H4 (cell line): ENCODE measurements at places on chromosomes 1 and 21. TPM values are rescaled to one million over a fixed set of nuclear protein-coding genes. Genes with fewer than 3 reads are reported as not detected.

Gene PSRC1
- 24.5 and 39.4 TPM in 2 replicates for total RNA-seq

Gene CDCA8
- 12.4 and 28.5 TPM in 2 replicates for total RNA-seq

Gene CDK18
- total RNA-seq, result 0.72 and 4.4 TPM in 2 replicates

Gene GABPA
- total RNA-seq, result 15.5 and 22.8 TPM in 2 replicates

Gene FRRS1
- total RNA-seq, result 13.1 and 18.6 TPM in 2 replicates

Gene RBM11
- 2.8 and 7.1 TPM in 2 replicates for total RNA-seq

- DNase-seq, result no peak
These were observed 3.1 kb upstream of the NCF2 start for GRCh38 chr1:183593356-183593755.

DNA sequence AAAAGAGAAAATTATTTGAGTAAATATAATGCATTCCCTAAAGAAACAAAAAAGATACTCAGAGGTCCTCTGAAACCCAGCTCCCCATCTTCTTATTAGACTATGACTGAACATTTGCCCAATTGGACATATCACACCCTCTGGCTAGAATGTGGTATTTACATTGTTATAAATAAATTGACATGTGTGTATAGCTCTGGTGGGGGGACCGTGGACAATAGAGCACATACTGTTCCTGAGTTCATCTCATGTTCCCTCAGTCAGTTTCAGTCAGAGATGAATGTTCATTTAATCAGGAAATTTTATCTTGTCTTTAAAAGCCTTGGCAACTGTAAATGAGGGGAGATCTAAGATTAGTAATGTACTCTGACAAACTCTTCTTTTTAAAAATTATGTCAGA lies 459.3 kb upstream of the ADAMTS5 start:
- no peak for DNase-seq

- no peak for DNase-seq
These were observed 5.5 kb upstream of the OLFML2B start for GRCh38 chr1:162029157-162029556.

GRCh38 chr1:55143684-55144083 lies 71.5 kb downstream of the USP24 start:
- peak; percentile 31 for DNase-seq

DNA sequence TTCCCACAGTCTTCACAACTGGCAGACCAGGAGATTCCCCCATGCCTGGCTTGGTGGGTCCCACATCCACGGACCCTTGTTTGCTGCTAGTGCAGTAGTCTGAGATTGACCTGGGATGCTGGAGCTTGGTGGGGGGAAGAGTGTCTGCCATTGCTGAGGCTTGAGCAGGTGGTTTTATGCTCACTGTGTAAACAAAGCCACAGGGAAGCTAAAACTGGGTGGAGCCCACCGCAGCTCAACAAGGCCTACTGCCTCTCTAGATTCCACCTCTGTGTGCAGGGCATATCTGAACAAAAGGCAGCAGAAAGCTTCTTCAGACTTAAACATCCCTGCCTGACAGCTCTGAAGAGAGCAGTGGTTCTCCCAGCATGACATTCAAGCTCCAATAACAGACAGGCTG lies 177.3 kb upstream of the ETV3 start:
- DNase-seq, result no peak

- no peak for DNase-seq
These were observed 21.4 kb upstream of the NADK start for GRCh38 chr1:1799716-1800115.

DNA sequence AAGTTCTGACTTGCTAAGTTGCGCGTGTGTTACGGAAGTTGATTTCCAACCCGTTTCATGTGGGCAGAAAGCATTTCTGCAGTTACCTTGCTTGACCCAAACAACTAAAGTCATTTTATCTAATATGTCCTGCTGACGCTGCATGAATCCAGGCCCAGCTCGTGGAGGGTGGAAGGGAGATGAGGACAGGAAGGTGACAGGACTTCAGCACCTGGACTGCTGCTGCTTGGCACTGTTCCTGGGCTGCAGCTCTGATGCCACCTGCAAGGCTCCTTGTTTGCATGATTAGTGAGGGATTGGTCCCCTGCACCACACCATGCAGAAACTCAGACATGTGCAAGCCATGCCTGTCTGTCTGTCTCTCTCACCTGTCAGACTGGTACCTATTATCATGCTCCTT lies 198.4 kb downstream of the PRDM2 start:
- DNase-seq, result no peak

GRCh38 chr1:219788091-219788490 lies 140.3 kb downstream of the SLC30A10 start:
- peak; percentile 22 for DNase-seq

GRCh38 chr1:42684139-42684538 lies 1.9 kb downstream of the YBX1 start:
- DNase-seq, result peak; percentile 16

GRCh38 chr1:61343734-61344420 lies 261.5 kb downstream of the NFIA start:
- no peak for DNase-seq

GRCh38 chr21:25848309-25848708 lies 113.5 kb downstream of the GABPA start:
- no peak for DNase-seq

GRCh38 chr1:183585038-183585437 lies 5.2 kb downstream of the NCF2 start:
- no peak for DNase-seq

DNA sequence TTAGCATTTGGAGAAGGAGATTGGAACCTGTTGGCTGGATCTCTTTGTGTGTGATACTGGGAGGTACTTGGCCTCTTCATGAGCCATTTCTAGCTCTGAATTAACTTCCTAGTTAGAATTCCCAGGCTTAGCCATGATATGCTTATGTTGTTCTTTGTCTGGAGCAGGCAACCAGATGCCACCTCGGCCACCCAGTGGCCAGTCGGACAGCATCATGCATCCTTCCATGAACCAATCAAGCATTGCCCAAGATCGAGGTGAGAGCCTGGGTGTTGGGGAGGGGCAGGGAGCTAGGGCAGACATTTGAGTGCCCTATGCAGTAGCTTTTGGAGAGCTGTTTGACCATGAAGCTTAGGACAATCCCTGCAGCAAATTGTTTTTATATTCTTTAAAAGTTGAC lies 26.5 kb upstream of the PIGV start:
- DNase-seq, result no peak

DNA sequence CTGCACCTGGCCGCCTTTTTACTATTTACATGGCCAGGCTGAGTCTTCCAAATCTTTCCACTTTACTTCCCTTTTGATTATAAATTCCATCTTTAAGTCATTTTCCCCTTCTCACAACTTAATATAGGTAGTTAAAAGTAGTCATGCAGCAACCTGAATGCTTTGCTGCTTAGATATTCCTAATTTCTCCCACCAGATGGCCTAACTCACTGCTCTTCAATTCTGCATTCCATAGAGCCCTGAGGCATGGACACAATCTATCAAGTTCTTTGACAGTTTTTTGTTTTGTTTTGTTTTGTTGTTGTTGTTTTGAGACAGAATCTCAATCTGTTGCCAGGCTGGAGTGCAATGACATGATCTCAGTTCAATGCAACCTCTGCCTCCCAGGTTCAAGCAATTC lies 21.7 kb upstream of the FAAH start:
- DNase-seq, result no peak

DNA sequence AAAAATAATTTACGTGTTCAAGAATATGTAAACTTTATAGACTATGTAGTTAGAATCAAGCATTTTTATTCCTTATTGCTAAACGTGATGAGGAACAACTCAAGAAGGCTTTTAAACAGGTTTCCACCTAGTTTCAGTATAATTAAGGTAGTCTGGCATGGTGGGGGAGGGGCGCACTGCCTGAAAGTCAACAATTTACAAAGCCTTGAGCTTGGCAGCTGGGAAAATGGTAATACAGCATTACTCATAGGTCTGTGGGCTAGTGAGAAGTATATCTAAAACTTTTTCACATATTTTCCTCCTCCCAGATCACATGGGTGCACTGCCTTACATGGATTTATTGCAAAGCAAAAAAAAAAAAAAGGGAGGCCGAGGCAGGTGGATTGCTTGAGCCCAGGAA lies 75.2 kb downstream of the EVI5 start:
- DNase-seq, result peak; percentile 71

GRCh38 chr1:213014642-213015041 lies 1.0 kb downstream of the ANGEL2 start:
- no peak for DNase-seq
